NCI-H460 (cell line): ENCODE measurements at places on chromosomes 3 and 15. TPM values are rescaled to one million over a fixed set of nuclear protein-coding genes. Genes with fewer than 3 reads are reported as not detected.

- no peak for DNase-seq
Measured at GRCh38 chr15:31293655-31294054, 33.0 kb upstream of the KLF13 start.

DNA sequence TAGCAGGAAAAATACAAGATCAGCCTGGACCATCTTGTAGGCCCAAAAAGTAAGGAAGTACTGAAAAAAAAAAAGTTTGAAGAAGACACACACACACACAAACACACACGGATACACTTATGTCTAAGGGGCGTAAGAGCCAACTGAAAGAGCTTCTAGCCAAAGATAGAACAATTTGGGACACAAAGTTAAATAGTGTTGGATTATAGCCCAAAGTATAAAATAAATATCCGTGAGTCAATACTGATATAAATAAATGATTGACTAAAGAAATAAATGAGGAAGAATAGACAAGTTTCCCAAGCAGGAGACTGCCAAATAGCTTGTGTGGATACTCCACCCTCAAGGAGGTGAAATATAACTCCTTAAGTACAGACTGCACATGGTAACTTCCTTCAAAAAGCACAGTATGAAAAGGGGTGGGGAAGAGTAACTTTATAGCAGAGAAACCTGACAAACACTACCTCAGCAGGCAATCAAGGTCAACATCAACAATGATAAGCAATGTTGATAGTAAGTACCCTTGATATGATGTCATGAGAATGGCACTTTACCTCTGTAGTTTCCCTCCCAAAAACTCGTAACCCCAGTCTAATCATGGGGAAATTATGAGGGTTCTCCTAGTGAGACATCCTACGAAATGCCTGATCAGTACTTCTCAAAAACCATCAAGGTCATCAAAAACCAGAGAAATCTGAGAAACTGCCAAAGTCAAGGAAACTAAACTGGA is 187.3 kb upstream of the ATP11B start:
- no peak for DNase-seq

- no peak for DNase-seq
Measured at GRCh38 chr3:131396170-131396569, 14.6 kb downstream of the NUDT16 start.

DNA sequence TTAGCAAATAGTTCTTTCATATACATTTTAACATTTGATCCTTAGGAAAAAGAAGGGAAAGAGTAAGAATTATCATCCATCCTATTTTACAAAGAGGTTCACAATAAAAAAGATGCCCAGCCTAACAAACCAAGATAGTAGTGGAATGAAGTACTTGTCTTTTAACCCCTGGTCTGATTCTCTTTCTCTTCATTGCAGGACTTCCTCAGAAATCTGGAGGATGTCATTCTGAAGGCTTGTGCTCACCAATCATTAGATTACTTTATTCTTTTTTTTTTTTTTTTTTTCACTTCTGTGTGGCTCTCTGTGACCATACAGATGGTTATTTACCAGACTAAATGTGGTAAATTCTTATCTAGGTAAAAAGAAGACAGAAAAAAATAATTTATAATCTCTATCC is 7.0 kb downstream of the HDGFL3 start:
- no peak for DNase-seq

GRCh38 chr3:88452228-88452627 is 302.5 kb downstream of the C3orf38 start:
- DNase-seq: no peak

DNA sequence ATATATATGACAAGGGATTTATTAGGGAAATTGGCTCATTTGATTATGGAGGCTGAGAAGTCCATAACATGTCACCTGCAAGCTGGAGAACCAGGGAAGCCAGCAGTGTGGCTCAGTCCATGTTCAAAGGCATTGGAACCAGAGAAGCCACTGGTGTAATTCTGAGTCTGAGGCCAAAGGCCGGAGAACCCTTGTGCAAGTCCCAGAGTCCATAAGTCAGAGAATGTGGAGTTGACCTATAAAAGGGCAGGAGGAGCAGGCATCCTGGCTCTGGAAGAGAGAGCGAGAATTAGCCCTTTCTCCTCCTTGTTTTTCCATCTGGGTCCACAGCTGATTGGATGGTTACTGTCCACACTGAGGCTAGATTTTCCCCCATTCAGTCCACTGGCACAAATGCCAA is 319.8 kb downstream of the IGSF11 start:
- DNase-seq: no peak

GRCh38 chr3:186599142-186599784 is 13.6 kb upstream of the AHSG start:
- no peak for DNase-seq

- DNase-seq: no peak
Measured at GRCh38 chr15:80888846-80889245, 100.8 kb downstream of the MESD start.

EFHB gene
- total RNA-seq: 0.35 and 0.72 TPM in 2 replicates

RGMA gene
- 0.42 and 0.72 TPM in 2 replicates for total RNA-seq
